ENCODE measurements at places on chromosomes 1 and 21.

- DNase-seq: no peak
These were observed 130.3 kb upstream of the MAGI3 start for GRCh38 chr1:113259988-113260387.

GRCh38 chr1:50490640-50491039, 67.4 kb upstream of the DMRTA2 start:
- no peak for DNase-seq

- DNase-seq: no peak
These were observed 161.3 kb downstream of the NEK7 start for GRCh38 chr1:198318085-198318484.

- DNase-seq: no peak
These were observed at the start of gene TMEM81 for GRCh38 chr1:205084360-205084759. TSS of gene TMEM81 (minus strand) at chr1:205084460. CDS start at chr1:205084320, 140 bp downstream.

DNA sequence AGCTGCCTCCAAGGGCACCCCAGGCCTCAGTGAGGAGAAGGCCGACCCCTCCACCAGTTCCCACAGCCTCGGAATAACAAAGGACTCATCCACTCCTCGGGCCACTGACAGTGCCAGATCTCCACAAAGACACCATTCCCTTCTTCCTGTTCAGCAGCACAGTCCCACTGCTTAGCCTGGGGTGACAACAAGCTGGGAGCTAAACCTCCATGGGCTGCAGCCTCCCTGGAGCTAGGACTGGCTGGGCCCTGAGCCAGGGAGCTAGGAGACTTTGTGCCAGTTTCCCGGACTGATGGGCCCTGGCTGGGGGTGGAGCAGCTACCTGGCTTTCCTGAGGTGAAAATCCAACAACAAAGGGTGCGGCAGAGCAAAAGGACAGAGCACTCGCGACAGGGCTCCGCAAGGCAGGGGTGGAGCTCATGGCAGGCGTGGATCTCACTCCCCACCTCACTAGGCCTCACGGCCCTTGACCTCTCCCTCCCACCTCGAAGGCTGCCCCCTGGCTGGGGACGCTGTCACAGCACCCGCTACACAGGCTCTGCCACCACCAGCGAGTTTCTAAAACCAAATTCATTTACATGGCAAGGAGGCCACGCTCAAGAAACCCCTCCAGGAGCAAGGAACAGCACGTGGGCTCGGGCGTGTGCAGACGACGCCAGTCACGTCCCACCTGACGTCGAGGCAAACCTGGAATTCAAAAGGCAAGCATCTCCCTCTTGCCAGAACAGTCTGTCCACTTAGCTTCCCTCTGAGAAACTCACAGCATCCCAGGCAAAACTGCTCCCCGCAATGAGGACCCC, 13.8 kb downstream of the SLC35E2B start:
- DNase-seq: no peak

- DNase-seq: peak; percentile 72
These were observed at the start of gene BRINP2 for GRCh38 chr1:177170756-177171535. TSS of gene BRINP2 (plus strand) at chr1:177170958. CDS start at chr1:177229877, 58,919 bp downstream.

DNA sequence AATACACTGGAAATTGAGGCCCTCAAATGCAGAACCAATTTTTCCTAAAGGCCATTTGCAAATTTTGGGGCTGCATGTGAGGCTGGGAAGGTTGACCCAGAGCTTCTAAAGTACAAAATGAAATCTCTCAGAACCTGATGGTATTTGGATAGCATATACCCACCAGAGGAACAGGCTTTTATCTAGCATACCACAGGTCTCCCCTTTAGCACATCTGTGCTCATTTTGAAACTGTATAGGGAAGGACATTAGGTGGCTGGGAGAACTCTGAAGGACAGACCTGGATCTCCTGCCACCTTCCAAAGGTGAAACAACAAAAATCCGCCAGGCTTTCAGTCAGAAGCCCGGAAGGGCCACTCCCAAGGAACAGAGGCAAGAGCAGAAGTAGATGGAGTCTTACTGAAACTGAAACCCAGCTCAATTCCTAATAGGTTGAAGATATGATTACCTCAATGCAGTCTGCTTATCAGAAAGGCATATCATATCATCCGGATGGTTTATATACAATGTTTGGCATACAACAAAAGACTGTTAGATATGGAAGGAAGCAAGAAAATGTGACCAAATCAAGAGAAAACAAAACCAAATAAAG, 11.6 kb downstream of the CD55 start:
- DNase-seq: no peak
